ENCODE measurements at places on chromosomes 3 and 15.

GRCh38 chr3:36741285-36741684, 23.1 kb downstream of the DCLK3 start:
- no peak for DNase-seq

GRCh38 chr15:99154271-99154670, 49.4 kb downstream of the SYNM start:
- peak; percentile 45 for DNase-seq

DNA sequence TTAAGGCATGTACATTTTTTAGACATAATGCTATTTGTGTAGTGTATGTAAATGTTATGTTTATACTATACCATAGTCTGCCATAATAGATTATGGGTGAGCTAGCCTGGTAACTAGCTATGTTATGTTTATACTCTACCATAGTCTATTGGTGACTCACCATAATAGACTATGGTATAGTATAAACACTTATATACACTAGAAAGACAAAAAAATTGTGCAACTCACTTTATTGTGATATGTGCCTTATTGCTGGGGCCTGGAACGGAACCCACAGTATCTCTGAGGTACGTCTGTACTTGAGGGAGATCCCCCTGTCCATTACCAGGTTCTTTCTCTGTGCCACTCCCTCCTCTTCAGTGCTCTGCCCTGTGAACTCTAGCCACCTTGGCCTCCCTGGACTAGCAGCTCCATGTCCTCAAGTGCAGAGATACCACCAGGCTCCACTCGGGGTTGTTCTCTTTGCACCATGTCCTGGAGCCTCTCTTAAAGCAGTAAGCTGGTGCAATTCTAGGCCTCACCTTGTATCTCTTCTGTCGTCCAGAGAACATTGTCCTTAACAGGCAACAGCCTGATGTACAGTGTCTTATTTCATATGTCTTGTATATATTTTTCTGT, 60.8 kb upstream of the PXYLP1 start:
- DNase-seq, result no peak

- peak; percentile 71 for DNase-seq
Measured at GRCh38 chr3:32109256-32109655, 2.8 kb downstream of the GPD1L start.

DNA sequence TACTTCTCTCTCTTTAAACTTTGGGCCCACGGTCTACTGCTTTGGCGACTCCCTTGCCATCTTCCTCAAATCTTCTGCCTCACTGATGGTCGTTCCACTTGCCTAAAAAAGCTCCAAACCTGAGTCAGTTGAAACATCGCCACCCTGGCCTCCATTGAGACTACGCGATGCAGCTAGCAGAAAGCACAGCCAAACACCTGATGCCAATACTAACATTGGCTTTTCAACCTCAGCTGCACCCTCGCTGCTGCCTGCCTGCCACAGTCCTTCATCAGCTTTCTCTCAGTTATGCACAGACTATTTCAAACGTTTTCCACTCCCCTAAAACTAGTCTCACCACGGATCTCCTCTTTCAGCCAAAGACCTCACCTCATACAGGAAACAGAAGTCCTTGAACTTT, 214.2 kb upstream of the TMCO5A start:
- no peak for DNase-seq

GRCh38 chr15:95097361-95097760, 866.0 kb downstream of the MCTP2 start:
- DNase-seq, result no peak

- no peak for DNase-seq
Measured at GRCh38 chr15:62128916-62129315, 36.2 kb downstream of the C2CD4B start.

DNA sequence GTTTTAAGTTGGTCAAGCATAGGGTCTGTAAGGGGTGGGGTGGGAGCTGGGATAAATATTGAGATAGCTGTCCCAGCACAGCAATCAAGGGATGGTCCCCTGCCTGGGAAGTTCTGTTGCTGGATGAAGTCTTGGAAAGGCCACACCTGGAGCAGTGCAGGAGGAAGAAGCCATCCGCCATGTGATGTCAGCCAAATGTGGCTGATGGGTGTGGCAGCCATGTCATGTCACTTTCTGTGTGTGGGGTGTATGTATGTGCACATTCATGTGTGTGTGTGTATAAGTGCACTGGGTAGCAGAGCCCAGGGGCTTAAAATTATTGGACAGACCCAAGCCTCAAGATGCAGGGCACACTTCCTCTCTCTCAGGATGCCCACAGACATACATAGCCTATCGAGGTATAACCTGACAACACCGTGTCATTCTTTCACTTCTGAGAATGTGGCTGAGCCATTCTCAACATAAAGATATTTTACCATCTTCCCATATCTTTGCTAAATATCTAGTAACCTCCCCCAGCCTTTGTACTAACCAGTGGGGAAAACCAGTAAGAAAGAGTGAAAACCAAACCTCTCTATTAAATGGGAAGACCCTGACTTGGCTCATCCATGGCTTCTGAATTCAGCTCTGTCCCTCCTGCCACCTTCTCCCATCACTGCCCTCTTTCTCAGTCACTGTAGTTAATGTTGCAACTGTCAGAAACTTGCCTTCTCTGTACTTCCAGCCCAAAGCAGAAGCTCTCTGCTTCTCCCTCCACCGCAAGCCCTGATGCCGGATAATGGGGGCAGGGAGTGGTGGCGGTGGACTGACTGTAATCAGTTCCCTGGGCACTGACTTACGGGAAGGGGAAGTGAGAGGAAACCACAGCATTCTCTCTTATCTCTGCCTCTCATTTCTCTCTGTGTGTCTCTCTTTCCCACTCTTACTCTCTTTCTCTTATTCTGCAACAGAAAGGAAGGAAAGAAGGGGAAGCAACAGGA, 11.2 kb downstream of the TNFSF10 start:
- DNase-seq, result no peak

GRCh38 chr3:113496924-113497323, 18.0 kb downstream of the SPICE1 start:
- no peak for DNase-seq

GRCh38 chr3:30688776-30689641, 82.6 kb downstream of the TGFBR2 start:
- DNase-seq, result no peak

DNA sequence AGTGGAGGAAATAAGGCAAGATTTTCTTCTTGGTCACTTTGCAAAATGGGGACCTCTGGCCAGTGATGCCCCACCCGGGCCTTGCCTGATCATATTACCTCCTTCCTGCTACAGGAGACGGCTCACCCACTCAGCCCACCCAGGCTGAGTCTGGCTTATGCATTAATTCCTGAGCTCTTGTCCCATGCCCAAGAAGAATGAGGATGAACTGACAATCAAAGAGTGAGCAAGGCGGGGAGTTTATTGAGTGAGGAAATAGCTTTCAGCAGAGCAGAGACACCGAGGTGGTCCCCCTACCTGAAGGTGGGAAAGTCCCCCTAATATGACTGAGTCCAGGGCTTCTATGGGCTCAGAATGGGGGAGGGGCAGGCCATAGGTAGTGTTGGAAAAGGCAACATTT, 107.5 kb downstream of the EOMES start:
- DNase-seq, result no peak

DNA sequence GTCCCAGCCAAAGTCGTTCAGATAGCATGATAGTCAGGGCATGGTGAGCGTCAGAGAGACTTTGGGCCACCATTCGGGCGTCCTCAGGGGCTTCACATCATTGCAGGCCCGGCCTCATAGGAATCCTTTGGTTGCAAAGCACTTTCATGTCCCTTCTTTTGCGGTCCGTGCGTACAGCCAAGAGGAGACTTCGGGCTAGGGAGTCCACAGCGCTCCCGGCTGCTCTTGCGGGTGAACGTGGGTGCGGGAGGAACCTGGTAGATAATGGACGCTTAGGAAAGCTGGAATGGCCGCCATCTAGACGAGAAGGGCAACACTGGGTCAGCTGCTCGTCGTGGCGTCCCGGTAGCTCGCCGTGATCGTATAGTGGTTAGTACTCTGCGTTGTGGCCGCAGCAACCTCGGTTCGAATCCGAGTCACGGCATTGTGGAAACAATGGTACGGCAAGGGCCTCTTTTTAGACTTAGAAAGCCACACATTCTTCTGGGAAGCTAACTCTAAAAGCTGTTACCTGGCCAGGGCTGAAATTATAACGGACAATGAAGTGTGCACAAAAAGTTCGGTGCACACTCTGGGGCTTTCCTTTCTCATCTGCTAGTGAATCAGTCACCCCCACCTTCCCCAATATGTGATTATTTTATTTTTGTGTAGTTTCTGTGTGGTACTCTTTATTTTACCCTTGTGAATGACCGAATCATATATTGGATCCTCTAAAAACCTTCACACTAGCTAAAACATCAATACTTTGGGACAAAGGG, 13.2 kb upstream of the SHF start:
- DNase-seq, result peak; percentile 67

- DNase-seq, result no peak
Measured at GRCh38 chr3:66068255-66068654, 29.5 kb upstream of the MAGI1 start.

DNA sequence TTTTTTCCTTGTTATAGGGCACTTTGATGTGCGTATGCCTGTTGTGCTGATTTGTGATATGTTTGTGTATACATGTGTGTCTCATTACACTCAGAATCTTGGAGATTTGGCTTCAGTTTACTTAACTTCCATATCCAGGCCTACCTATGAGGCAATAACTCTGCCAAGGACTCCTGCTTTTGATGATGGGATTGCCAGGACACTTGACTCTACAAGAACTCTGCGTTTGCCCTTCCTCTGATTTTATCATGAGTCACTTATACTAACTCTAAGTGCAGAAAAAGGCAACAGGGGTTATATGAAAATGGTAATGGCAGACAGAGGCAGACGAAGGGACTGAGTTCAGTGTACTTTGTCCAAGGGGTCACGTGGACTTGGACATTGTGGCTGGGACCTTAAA, 33.6 kb downstream of the MCTP2 start:
- no peak for DNase-seq

GRCh38 chr15:48091522-48091921, 29.3 kb upstream of the SLC24A5 start:
- no peak for DNase-seq

DNA sequence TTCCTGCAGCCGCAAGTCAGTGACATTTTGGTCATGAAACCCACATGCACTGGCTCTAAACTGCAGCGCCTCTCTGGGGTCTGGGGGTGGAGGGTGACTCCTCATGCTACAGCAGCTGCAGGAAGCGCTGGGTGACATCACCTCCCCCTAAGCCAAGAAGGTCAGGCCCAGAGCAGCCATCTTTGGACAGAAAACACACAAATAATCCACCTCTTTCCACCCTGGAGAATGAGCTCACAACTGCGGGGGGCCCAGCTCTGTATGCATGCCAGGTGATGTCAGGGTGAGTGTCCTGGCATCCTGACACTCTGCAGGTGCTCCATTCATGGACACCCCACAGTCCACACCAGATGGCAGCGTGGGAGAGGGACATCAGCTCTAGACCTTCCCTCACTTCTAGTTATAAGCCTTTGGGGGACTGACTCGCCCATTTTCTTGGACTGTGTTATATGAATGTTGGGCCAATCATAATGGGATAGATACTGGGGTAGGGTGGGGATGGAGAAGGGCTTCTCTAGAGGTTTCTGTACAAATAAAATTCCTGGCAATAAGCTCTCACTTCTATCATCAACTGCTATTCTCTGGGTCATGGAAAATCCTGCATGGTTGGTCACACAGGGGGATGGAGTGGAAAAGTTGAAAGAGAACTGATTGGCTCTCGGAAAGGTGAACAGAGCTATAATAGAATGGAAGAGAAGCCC, 70.7 kb upstream of the THBS1 start:
- no peak for DNase-seq

GRCh38 chr3:71578054-71578751, 5.3 kb downstream of the FOXP1 start:
- no peak for DNase-seq

DNA sequence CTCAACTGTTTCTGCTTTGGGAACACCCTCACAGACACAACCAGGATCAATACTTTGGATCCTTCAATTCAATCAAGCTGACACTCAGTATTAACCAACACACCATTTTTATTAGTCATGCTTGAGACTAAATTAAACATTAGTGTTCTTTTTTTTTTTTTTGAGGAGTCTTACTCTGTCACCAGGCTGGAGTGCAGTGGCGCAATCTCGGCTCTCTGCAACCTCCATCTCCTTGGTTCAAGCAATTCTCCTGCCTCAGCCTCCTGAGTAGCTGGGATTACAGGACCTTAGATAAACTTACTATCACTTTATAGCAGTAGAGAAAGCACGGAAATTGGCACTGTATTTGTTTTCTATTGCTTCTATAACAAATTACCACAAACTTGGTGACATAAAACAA, 2.0 kb upstream of the RAB11A start:
- DNase-seq, result no peak

DNA sequence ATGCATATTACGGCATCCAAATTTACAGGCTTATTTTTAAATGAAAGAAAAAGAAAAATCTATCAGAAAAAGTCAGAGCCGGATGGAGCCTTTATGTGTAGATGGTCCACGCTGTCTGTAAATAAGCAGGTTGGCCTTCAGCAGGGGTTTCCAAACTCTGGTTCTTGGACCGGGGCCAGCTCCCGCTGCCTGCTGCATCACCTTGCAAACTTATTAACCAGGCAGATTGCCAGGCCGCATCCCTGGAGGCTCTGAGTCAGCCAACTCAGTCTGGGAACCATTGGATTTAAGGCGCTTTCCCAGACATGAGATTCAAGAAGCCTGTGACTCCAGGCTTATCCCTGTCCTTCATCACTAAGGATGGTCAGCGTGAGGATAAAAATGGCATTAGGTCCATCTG, 212.4 kb downstream of the OPA1 start:
- peak; percentile 72 for DNase-seq

DNA sequence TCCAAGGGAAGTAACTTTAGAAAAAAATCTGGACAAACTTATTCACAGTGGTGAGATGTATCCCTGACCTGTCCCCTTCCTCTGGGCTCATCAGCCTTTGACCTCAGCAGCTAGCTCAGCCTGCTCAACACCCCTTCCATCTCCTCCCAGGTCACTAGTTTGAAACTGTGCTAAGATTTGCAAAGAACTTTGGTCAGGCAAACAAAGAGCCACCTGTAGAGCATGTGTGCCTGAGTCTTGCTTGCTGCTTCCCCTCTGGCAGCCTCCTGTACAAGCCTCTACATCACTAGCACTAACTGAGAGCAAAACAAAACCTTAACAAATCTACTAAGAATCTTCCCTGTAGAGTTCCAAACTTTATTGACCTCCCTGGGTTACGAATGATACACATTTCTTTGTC, 43.9 kb downstream of the NR1I2 start:
- no peak for DNase-seq
